ENCODE measurements at places on chromosomes 1 and 21.

GRCh38 chr1:203597331-203598090, 29.1 kb upstream of the ATP2B4 start:
- no peak for DNase-seq

DNA sequence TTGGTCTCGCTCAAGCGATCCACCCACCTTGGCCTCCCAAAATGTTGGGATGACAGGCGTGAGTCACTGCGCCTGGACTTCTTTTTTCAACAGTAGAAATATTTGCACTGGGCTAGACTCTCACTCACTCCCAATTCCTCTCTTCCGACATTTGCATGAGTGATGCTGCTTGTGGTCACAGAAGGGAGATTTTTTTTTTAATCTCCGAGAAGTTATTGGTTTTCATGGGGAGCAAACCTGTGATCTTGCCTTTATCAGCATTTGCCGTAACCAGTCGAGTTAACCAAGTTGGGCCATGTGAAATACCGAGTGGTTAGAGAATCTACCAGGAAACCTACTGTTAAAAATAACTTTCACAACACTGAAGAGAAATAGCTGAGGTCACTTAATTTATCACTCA, 21.1 kb downstream of the ERG start:
- no peak for DNase-seq

- no peak for DNase-seq
Observed at GRCh38 chr1:65179148-65179547, 31.1 kb downstream of the AK4 start.

DNA sequence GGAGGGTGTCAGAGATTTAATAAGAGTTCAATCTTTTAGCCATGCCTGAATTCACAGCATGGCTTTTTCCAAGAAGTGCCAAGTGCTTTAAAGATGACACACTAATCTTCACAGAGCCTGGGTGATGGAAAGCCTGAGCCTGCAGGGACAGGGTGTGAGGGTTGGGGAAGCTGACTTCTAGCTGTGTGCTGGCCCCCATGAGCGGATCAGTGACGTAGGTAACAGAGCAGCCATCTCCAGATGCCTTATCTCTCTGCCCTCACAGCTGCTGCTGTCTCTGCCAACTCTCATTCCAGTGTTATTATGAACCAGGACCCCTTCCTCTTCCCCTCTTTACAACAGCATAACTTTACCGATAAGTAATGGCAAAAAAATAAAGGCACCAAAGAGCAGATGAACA, 30.6 kb downstream of the FAM78B start:
- no peak for DNase-seq

- peak; percentile 76 for DNase-seq
Observed at GRCh38 chr1:111742938-111743549, 3.8 kb upstream of the INKA2 start.

DNA sequence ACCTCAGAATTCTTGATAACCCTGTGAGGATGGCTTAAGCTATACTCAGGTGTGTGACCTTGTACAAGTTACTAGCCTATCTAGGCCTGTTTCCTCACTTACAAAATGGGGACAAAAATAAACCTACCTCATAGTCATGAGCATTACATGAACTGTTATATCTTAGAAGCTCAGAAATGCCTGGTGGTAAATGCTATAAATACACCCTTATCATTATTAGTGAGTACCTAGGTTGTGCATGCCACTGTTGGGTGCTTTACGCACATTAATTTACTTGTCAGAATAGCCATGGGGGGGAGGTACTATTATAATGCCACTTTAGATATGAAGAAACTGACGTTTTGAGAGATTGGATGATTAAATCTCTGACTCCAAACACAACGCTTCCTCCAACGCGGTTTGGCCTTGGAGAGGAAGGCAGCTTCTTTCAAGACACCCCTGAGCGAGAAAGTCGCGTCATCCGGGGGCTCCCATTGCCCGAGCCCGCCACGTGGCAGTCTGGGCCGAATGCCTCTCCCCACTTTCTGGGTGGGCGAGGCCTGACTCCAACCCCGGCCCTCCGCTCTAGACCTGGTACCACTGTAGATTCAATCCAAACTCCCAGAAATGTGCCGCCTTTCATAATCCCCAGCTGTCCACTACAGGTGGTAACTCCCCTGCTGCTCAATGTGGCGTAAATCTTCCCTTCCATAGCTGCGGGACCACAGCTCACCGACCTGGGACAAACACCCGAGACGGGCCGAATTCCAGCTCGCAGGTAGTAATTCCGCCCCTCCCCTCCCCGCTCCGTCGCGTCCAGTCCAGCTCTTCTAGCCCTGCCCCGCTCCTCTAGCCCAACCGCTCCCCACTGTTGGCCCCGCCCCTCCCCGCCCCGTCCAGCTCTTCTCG, 771 bp upstream of the RAD54L start:
- DNase-seq, result peak; percentile 63

GRCh38 chr1:147292012-147292411, 49.5 kb downstream of the CHD1L start:
- peak; percentile 76 for DNase-seq

- DNase-seq, result no peak
Observed at GRCh38 chr1:85275701-85276214, 674 bp downstream of the BCL10 start.

DNA sequence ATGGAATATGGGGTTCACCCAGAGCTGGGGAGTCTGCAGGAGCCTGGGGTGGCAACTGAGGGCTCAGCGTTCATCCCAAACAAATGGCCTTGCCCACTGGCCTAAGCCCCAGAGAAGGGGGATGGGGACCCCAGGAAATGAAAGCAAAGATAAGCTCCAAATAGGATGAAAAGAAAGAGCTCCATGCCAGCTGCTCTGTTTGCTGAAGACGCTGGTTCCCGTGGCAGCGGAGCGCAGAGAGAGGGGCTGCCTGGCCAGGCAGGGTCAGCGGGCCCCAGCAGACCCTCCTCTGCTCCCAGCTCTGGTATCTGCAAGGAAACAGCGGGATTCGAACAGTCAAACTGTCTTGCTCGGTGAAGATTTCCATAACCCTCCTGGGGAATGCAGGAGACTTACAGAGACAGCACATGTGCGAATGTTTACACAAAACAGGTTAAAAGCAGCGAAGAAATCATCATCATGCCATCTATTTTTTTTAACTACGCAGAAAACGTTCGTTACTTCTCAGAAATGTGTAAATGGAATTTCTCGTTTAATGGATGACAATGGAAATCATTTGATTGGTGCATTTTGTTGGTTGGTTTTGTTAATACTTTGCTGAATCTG, 94.4 kb downstream of the PDE9A start:
- no peak for DNase-seq

DNA sequence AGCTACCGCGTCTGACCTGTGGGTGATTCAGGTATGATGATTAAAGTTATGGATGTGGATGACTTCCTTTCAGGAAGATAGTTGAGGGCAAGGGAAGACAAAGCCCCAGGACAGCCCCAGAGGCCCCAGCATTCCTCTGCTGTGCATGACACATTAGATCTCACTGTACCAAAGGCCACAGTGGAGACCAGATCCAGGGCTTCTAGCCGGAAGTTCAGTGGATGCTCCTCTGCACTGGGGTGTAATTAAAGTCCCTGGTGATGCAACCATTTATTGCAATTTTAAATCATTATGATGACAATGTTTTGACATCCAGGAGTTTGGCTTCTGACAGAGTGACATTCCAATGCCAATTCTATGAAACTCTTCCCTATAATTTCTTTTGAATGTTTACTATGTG, 5.0 kb downstream of the C4BPA start:
- DNase-seq, result no peak

- DNase-seq, result no peak
Observed at GRCh38 chr21:34819357-34819999, 150.7 kb downstream of the CLIC6 start.

DNA sequence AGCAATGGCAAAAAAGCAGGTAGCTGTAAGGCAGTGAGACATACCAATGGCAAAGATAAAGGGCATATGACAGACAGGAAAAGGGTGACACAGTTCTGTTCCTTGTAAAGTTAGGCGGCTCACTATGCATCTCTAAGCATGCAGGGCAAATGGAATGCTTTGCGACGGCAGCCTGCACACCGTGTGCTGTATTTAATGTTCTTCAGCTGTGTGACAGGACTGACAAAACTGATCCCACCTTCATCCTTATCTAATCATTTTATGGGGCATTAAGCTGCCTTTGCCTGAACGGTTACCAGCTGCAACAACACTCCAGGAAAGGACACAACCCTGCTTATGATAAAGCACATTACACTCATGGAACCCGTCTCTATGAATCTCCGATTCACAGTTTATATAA, 80.5 kb upstream of the VAV3 start:
- no peak for DNase-seq

- peak; percentile 24 for DNase-seq
Observed at GRCh38 chr1:83113652-83114051, 885.3 kb downstream of the TTLL7 start.

- DNase-seq, result no peak
Observed at GRCh38 chr1:113191579-113192076, 118.6 kb downstream of the LRIG2 start.

GRCh38 chr21:45991606-45992300, 10.2 kb downstream of the COL6A1 start:
- no peak for DNase-seq

GRCh38 chr1:152220166-152221163, 3.5 kb downstream of the HRNR start:
- no peak for DNase-seq

GRCh38 chr1:12370333-12370975, 140.6 kb downstream of the VPS13D start:
- no peak for DNase-seq

DNA sequence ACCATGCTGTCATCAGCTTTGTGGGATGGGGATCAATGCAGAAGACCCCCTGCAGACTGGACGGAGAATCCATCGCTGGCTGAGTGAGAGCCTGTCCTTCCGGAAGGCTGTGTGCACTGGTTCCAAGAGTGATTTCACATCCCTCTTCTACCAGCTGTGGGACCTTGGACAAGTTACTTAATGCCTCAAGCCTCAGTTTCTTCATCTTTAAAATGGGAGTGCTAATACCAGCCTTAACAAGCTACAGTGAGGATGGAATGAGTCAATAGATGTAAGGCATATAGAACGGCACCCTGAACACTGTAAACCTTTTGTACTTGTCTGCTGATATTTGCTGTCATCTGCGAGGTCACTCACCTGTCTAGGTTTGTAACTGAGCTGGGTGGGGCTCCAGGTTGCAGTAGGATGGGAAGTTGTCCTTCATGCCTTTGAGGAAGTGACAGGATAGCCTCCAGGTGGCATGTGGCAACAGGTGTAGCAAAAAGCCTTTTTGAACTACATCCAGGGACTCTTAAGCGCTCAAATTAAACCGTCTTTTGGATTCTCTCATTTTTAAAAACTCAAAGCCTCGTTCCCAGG, 27.5 kb downstream of the TMEM51 start:
- no peak for DNase-seq

DNA sequence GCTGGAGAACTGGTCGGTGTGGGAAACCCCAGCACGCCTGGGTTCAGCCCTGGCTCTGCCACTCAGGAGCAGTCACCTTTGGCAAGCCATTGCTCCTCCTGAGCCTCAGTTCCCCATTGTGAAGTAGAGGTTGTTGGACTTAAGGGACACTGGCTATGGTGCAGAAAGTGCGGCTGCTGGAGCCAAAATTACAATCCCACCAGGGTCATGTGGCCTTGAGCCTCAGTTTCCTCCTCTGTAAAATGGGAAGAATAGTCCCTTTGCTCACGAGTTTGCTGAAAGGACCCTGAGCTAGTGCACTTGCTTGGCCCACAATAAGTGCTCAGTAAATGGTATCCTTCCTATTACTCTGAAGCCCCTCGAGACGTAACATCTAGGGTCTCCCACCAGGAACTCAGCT, 14.6 kb upstream of the TAS1R2 start:
- no peak for DNase-seq

GRCh38 chr1:165551469-165551868, 7.7 kb downstream of the LRRC52 start:
- no peak for DNase-seq

DNA sequence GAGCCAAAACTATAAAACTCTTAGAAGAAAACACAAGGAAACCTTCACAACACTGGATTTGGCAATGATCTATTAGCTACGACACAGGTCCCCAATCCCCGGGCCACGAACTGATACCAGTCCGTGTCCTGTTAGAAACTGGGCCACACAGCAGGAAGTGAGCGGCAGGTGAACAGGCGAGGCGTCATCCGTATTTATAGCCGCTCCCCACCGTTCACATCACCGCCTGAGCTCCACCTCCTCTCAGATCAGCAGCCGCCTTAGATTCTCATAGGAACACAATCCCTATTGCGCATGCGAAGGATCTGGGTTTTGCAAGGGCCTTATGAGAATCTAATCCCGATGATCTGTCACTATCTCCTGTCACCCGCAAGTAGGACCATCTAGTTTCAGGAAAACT, 11.9 kb downstream of the TFB2M start:
- DNase-seq, result no peak
